ENCODE measurements at places on chromosomes 4 and X.

GRCh38 chr4:107939307-107939706 is 8.0 kb downstream of the CYP2U1 start:
- no peak for ATAC-seq

DNA sequence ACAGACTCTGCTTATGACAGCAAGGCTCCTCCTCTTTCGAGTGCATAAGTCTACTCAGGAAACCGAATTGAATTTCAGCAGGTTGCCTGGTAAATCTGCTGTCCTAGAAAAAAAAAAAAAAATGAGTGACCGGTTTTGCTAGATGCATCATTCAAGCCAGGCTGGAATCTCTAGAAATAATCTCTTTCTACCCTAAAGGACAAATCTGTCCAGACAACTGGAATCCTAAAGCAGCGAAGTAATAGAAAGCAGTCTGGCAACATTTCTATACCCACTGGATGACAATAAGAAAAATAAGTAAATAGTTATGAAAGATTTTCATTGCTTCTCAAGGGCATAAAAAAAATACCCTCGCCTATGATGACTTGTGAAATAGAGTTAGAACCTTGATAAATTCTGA is 703.5 kb downstream of the RPA4 start:
- ATAC-seq = no peak

DNA sequence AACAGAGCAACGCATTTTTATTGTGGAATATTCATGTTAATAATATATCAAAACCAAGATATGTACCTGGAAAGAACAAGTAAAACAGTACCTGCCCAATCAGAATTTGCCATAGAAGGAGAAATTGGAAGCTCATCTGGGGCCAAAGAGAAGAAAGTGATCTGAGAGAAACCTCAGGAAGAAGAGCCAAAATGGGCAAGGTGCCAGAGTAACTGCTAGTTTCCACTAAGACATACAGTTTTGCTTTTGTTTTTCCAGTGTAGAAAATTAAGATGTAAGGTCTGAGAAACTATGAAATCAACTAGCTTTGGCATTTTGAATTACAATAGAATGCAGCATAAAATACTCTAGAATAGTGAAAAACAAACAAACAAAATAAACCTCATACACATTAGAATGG is 2201.2 kb downstream of the ARAP2 start:
- ATAC-seq = no peak

DNA sequence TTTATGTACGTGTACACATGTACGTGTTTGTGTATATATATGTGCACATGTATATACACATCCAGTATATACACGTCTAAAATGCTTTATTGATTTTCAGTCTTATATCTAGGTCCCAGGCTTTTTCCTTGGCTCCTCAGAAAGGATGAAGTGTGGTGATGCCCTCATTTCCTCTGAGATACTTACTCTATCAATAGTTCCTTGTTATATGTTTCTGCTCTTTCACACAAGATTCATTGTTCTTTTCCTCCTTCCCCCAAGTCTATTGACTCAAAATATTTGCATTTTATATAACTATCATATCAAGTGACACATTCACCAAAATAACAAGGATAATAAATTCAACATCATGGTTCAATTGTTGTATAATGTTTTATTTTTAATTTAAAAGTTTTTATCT is 359.2 kb downstream of the EPHA5 start:
- ATAC-seq = no peak

DNA sequence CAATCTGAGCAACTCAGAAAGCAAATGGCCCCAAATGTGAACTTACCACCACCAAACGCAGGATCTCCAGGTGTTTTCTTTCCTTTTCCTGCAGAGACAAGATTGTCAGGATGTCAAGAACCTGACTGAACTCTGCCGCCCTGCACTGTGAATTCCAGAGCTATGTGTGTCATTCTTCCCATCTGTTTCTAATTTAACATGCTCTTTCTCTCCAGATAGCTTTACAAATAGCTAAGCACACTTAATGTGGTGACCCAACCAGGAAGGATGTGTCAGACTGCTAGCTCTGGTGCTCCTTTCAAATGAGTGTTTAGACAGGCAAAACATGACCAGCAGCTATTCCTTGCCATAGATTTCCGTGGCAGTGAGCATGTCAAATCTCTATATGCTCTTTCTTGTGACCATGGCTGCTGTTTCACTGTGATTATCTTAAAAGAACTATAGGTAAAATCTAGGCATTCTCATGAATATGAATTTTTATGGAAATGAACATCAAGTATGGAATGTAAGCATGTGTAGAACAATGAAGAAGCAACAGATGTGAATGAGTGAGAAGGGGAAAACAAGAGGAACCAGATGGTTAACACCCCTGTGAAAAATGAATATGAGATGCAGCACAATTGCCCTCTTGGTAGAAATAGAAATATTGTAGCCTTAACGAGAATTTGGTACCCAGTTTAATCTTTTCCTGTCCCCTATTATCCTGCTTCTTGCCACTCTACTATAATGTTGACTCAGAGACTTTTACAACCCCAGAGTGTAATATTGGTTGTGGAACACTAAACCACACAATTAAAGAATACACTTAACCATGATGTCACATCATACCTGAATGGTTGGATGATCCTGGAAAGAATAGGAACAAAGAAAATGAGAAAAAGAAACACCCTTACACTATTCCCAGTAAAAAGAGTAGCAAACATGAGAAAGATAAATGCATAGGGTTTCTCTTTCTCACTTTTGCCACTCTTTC is 247.8 kb upstream of the DKK2 start:
- ATAC-seq = peak; percentile 55

- peak; percentile 65 for ATAC-seq
These were observed 332.7 kb upstream of the IGFBP7 start for GRCh38 chr4:57442831-57443291.

GRCh38 chrX:129979207-129979920 is 3.1 kb upstream of the BCORL1 start:
- no peak for ATAC-seq

- ATAC-seq = no peak
These were observed 2.6 kb downstream of the PNCK start for GRCh38 chrX:153670748-153671588.

GRCh38 chrX:149527705-149528104 is 13.1 kb upstream of the EOLA1 start:
- peak; percentile 22 for ATAC-seq

DNA sequence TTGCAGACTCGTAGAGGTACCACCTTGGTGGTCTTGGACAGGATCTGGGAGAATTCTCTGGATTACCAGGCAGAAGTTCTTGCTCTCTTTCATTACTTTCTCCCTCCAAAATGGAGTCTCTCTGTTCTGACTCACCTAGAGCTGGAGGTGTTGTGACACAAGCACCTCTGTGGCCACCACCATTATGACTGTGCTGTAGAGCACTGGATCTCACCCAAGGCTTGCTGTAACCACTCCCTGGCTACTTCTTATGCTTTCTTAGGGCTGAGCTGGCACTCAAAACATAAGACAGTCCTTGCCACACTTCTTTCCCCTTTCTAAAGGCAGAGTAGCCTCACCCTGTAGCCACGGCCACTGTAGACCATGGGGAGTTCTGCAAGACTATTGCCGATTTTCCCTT is 296.6 kb upstream of the DIPK2B start:
- ATAC-seq = no peak

DNA sequence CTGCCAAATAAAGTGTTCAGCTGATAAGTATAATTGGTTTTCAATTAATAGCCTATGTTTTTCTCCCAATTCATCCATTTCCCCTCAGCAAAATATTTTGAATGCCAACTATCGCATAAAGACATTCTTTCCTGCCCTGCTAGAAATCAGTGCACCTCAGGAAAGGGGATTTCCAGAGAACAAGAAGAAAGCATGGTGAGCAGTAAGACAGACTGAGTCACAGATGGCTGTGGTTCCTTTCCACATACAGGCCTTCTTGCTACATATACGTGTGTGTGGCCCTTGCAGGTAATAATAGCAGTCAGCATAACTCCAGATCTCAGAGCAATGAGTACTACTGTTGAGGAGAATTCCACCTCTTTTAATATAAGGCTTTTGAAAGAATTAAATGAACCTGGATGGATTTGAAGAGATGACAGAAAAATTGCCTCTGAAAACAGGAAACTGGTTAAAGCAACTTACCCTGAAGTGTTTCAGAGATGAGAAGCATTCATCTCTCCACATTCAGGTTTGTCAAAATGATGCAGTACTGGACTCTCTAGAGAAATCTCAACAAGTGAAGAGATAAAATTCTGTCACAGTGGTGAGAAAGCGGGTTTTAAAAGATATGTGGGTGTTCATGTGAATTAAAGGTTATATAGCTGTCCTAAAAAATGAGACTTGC is 13.6 kb downstream of the GASK1B start:
- ATAC-seq = no peak

GRCh38 chr4:125280892-125281403 is 33.8 kb upstream of the FAT4 start:
- ATAC-seq = no peak

- ATAC-seq = no peak
These were observed 35.2 kb upstream of the ZNF518B start for GRCh38 chr4:10492464-10492863.

DNA sequence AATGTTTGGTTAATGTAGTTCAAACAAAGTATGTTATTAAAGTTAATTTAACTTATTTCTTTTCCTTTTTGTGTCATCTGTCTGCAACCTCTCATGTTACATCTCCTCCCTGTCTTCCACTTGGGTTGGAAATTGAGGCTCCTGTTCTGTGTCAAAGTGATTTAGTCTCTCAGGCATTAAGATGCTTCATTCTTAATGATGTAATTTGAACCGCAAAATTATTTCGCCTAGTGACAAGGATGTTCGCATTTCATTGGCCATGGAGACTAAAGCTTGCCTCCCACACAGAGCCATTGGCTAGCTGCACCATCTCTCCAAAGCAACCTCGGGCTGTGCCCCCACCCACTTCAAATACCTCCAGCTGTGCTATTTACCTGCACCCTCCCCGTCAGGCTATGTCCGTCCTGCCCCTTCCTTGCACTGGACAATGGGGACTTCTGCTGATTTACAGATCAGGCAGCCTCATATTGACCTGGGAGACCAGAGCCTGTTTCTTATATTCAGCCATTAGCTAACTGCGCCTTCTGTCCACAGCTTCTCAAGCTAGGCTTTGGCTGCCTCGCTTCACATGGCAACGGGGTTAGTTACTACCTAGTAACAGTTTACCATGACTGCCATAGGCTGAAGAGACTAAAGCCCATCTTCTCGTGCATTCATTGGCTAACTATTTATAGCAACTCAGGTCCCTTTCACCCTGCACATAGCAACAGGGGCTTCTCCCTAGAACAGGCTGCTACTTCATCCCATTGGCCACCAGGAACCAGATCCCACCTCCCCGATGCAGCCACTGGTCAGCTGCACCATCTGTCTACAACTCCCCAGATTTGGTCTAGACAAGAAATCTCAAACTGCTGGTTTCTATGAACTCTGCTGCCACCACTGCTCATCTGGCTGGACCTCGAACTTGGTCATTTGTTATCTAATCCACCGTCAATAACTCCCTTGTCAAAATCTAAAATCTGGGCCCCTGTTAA is 8.6 kb upstream of the ZNF157 start:
- ATAC-seq = peak; percentile 94

GRCh38 chrX:110803506-110803905 is 7.9 kb upstream of the CHRDL1 start:
- no peak for ATAC-seq

DNA sequence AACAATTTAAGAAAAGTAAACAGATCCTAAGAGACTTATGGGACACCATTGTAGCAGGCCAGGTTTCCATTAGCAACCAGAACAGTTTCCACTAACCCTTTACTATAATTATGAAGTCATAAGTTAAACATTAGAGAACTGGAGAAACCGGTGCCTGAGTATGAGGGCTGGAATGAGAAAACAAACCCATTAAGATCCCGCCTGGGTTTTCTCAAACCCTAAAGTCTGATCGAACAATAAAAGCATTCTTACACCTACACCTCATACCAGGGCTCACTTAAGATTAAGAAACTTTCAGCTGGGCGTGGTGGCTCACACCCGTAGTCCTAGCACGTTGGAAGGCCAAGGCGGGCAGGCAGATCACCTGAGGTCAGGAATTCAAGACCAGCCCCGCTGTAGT is 13.7 kb upstream of the DHX15 start:
- no peak for ATAC-seq

DNA sequence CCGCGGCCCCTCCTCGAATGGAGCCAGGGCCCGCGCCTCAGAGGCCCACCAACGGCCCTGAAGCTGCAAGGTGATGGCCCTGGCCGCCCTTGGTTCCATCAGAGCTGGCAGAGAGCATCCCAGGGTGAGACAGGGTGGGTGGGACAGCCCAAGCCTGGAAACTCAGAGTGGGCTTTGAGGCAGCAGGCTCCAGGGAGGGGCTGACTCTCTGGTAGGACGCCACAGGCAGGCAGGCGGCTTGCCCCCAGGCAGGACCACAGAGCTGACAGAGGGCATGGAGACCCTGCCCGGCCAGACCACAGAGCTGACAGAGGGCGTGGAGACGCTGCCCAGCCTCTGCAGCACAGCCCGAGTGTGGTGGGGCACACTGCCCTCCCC is 4.8 kb downstream of the MYL5 start:
- ATAC-seq = no peak

- peak; percentile 9 for ATAC-seq
These were observed 2.8 kb downstream of the RENBP start for GRCh38 chrX:153941336-153942252.

- no peak for ATAC-seq
These were observed 469.1 kb downstream of the GBA3 start for GRCh38 chr4:23161787-23162186.

- ATAC-seq = no peak
These were observed 43.4 kb upstream of the IQSEC2 start for GRCh38 chrX:53324803-53325202.

- peak; percentile 74 for ATAC-seq
These were observed 671.6 kb upstream of the SLIT2 start for GRCh38 chr4:19580095-19580494.

- ATAC-seq = no peak
These were observed 25.8 kb downstream of the TRIM75 start for GRCh38 chr4:165079476-165079875.

- ATAC-seq = no peak
These were observed 30.7 kb downstream of the ARHGEF9 start for GRCh38 chrX:63754136-63754859.

DNA sequence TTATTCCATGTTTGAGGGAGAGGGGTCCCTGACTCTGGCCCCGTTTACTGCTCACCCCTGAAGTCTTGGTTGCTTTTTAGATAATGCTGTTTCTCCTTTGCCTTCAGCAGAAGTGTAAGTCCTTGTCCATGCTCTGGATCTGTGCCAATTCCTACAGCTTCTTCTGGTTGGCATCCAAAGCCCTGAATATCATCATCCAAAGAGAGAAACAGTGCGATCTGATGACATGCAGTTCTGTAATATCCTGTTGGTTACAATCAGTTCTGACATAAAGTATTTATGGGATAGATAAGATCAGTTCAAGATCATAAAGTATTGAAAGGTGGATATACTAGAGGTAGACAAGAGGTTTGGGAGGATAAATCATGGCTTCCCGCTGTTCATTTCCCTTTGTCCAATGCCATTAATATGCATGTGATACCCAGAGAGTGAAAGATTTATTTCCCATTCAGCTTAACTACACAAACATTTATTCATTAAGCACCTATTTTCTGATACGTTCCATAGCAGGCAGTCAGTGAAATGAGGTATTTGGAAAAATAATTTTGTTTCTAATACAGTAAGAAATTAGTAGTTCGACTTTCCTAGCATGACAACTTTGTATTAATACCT is 53.2 kb upstream of the TMEM150C start:
- no peak for ATAC-seq

Data from gastroesophageal sphincter (tissue), 4 donors.